ENCODE measurements at places on chromosomes 2 and 18.
A peak's percentile ranks its signal among the peaks of the same experiment; 100 is the strongest.

DNA sequence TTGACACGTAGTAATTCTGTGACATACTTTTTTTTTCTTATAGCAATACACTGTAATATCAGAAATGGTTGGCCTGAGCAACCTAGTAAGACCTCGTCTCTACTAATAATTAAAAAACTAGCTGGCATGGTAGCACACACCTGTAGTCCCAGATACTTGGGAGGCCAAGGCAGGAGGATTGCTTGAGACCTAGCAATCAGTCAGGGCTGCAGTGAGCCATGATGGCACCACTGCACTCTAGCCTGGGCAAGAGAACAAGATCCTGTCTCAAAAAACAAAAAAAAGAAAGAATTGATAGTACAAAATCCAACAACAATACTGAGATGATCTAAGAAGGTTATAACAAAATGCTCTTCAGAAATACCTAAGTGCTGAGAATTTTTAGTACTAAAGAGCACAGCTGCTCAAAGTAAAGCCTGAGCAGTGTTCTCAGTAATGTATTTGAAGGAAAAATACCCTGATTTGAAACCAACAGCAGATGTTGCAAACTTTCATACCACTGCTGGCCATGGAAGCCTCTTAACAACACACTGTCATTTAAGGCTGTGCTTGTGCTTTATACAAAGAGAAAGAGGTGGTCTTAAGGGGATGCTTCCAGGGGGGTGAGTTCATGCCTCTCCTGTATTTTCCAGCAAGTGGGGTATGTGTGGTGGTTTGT is 132.6 kb upstream of the CDCA7 start:
- DNase-seq = no peak

- DNase-seq = no peak
These were observed 404.6 kb upstream of the KCNJ3 start for GRCh38 chr2:154293864-154294263.

DNA sequence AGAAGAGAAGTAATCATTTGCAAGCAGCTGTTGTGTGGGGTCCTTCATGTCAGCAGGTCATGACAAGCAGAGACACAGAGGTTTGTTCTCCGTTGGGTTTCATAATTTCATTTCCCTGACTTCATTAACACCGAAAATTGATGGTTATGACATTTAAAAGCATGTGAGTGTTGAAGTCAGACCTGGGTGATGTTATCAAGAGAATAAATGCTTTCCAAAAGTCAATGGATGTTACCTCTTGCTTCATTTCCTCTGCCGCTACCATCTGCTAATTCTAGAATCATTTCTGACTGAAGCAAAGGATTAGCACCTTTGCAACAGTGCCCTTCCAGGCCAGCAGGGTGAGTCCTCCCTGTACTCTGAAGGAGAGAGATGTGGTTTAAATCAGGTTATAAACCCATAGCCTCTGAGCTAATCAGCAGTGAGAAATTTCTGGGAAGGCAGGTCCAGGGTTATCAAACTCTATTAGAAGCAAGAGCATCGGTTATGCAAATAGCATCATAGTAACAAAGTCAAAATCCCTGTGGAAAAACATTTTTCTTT is 446.2 kb downstream of the PIK3C3 start:
- no peak for DNase-seq

DNA sequence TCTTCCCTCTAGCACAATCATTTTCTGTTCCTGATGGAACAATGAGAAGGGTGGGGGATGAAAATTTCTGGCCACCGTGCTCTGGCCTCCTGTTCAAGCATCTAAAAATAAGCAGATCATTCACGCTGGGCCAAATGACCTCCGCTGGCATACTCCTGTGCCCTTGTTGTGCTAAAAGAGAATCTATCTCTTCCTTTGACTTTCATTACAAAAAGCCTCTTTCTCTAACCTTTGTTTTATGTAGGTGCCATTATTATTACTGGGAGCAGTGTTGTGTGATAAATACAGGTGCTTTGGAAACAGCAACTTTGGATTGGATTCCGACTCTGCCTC is 44.6 kb upstream of the B3GNT2 start:
- DNase-seq = no peak

GRCh38 chr18:567122-567521 is 13.1 kb upstream of the CETN1 start:
- no peak for DNase-seq

DNA sequence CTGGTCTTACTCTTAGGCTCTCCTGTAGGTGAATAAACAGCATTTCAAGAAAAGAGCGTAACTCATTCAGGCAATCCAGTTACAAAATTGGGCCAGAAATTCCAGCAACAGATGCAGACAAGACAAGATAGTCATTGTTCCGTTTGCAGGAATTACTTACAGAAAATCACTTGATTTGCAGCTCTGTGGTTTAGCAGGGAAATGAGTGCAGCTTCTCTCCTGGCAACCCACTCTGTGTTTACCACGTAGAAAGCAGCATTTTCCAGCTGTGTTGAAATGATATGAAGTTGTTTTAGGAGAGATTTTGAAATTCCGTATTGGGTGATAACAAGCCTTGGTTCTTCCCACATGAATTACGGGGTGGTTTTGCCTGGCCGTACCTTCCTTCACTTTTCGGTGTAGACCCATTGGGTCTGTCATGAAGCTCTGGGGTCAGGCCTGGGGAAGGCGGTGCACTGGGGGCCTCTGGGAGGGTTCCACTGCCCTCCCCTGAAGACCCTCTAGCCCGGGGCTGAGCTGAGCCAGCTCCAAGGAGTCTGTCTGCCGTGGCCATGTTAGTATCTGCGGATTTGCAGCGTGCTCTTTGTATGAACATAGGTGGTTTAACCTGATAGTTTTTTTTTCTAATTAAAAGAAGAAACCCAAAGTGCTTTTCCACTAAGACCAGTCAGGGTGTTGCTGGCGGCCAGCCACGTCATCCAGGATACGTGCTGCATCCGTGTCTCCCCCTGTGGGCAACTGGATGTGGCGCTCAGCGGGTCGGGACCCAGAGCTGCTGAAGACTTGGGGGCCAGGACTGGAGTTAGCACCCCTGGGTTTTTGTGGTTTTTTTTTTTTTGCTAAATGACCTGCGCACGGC is 58.9 kb upstream of the KCNG2 start:
- DNase-seq = no peak

DNA sequence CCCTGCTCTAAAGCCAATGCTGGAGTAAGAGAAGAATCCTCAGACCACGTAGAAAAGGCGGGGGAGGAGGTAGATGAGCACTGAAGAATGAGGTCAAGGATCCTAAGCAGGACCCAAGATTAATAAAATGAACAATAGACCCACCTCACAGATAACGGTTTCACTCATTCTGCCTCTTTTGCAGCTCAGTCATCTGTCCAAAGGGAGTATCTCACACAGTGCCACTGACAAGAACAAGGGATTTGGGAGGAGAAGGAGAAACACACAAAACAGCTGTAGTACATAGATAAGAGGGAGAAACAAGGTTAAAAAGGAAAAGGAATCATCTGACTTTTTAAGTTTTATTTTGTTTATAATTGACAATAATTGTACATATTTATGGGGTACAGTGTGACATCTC is 30.9 kb upstream of the SULT1C4 start:
- DNase-seq = no peak

- DNase-seq = no peak
These were observed 377.8 kb upstream of the POU3F3 start for GRCh38 chr2:104476075-104476474.

- DNase-seq = no peak
These were observed 186.8 kb downstream of the ZEB2 start for GRCh38 chr2:144333143-144333555.

- no peak for DNase-seq
These were observed 1.1 kb downstream of the MAPK4 start for GRCh38 chr18:50560681-50561629.

DNA sequence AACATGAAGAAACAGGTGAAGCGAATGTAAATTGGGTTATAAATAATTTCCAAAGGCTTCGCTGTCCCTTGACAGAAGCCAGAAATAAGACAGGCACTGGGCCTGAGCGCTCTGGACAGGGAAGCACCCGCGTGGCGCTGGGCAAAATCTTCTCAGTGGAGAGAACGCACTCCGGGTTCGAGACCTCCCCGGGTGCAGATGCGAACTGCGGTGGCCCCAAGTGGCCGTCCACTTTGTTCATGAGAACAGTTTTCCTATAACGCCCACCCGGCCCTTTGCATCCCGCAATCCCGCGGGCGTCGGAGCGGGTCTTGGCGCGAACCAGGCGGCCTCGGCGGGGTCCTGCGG is 651 bp upstream of the DPYSL5 start:
- DNase-seq = peak; percentile 6

GRCh38 chr2:60400462-60401246 is 152.8 kb downstream of the BCL11A start:
- no peak for DNase-seq

DNA sequence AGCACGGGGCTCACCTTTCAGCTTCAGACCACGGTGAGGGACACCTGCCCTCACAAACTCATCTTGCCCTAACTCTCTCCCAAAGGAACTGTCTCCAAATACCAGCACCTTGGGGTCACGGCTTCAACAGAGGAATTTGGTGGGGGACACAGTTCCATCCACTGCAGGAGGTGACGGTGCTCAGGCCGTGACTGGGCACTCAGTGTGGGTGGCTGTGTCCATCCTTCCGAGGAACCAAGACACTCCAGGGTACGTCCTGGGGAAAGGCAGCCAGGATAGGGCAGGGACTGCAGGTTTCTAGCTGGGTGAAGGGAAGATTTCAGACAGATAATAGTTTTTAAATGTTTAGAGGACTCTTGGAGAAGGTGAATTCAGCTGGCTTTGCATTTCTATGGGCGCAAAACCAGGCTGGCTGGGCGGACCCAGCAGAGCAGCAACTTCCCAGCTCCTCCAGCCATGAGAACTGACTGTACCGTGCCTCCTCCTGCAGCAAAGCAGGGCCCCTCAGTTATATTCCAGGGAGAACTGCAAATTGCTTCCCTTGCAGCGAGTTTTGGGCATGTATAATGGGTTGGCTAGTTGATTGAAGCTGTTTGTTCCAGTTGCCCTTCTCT is 23.9 kb upstream of the ALLC start:
- no peak for DNase-seq

DNA sequence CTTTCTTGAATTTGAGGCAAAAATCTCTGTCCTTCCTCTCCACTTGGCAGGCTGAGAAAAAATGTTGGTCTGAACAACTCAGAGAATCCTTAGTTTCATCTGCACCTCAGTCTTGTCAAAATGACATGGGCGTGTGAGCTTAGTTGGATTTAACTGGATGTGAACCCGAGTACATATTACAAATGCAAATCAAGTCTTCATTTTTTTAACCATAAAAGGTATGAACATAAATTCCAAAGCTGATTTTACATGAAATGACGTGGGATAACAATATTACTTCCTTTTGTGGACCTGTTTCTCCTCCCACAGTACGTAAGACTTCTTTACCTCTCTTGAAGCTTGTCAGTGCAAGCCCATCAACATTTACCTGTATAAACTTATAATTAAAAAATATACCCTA is 32.6 kb upstream of the RND3 start:
- no peak for DNase-seq

- no peak for DNase-seq
These were observed 22.9 kb upstream of the SSB start for GRCh38 chr2:169775765-169776164.

DNA sequence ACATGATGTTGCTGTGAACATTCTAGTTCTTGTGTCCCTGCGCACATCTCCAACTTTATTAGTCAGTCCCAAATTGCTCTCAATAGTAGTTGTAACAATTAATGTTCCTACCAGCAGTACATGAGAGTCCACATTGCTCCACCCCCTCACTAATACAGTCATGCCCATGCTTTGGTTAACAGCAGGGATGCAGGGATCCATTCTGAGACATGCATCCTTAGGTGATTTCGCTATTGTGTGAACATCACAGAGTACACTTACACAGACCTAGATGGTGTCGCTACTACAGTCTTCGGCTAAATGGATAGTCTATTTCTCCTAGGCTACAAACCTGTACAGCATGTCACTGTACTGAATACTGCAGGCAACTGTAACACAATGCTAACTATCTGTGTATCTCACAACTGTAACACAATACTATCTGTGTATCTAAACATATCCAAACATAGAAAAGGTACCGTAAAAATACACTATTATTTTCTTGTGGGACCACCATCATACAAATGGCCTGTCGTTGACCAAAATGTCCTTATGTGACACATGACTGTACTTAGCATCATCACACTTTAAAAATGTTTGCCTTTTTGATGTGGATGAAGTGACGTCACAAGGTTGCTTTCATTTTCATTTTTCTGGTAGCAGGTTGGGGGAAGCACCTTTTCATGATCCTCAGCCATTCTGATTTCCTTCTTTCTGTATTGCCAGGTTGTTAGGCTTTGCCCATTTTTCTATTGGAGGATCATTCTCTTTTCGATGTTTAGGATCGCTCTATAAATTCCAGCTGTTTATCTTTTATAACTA is 82.9 kb upstream of the RNF152 start:
- DNase-seq = no peak

DNA sequence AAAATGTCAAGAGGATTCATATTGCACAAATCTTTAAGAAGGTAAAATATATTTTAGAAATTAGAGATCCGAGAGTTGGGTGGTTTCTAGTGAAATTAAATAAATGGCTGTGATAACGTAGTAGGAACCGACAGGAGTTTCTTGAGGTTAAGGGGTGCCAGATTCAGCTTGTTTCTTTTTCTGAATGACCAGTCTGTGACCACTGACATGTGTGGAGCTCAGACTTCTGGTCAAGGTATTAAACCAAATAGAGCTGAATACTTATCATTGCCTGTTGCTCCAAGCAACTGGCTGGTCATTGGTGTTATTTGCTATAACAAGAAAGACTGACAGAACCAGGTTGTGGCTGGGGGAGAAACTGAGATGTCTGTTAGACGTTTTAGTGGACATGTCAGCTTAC is 408.2 kb upstream of the HS6ST1 start:
- DNase-seq = no peak

- no peak for DNase-seq
These were observed 2.7 kb upstream of the WIPF1 start for GRCh38 chr2:174600349-174600748.
